ENCODE measurements at places on chromosomes 7 and 10.

DNA sequence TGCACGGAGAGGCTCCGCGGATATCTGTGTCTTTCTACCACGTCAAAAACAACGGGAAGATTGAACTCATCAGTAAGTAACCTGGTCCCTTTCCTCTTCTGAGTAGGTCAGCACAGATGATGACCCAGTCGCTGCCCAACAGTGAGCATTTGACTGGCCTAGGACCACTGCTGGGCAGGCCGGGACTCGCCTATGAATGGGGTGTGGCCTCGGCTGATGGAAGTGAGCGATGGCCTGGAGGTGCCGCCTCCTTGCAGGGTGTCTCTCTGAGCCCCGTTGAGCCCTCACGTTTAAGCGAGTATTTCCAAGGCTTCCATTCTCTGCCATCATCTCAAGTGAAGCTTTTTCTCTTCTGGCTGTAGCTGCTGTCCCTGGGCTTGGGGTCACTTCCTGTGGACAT is 18.1 kb downstream of the EIF3B start:
- no peak for DNase-seq

- no peak for DNase-seq
Measured at GRCh38 chr10:62095181-62096122, 173.2 kb downstream of the RTKN2 start.

- no peak for DNase-seq
Measured at GRCh38 chr10:132662186-132662920, 123.6 kb downstream of the NKX6-2 start.

- no peak for DNase-seq
Measured at GRCh38 chr10:95517536-95518454, 43.4 kb downstream of the SORBS1 start.

DNA sequence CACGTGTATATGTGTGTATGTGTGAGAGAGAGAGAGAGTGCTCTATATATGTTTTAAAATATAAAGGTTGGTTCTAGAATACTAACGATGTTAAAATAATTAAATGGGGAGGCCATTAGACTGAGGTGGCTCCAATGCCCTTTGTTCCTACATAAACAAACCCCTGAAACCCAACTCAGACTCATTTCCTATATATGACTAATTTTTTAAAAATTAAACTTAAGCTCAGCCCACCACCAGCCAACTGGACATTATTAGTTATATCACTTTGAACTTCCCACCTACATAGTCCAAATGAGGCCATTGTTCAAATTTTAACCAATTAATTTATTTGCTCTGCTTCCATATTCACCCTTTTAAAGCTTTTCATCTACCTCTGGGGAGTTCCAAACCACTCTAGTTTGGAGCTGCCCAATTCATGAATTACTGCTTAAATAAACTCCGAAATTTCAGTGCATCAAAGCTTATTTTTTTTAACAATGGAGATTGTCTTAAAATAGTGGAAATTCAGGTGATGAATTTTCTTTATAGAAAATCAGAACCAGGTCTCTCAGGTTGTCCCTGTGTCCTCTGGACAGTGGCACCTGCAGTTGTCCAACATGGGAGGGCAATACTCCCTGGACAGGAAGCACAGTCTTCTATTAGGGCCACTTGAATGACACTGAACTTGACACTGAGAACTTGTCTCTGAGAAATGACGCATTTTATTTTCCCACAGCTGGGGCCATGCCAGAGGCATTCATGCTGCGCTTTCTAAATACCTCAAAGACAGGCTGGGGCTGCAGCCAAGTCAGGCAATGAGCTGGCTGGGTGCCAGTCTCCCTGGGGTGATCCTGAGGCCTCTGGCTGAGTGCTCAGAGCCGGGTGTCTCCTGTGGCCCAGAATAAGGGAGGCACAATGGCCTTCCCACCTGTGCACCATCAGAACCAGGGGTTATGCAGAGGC is 109.5 kb upstream of the TMEM72 start:
- DNase-seq = no peak

Measured in stimulated activated effector memory CD8-positive, alpha-beta T cell treated with anti-CD3 and anti-CD28 coated beads, Interleukin-12 subunit alpha, Interleukin-12 subunit beta, amount 100 ng/mL, for 72 hours (primary cell).